ENCODE measurements at places on chromosomes 5 and 9.

DNA sequence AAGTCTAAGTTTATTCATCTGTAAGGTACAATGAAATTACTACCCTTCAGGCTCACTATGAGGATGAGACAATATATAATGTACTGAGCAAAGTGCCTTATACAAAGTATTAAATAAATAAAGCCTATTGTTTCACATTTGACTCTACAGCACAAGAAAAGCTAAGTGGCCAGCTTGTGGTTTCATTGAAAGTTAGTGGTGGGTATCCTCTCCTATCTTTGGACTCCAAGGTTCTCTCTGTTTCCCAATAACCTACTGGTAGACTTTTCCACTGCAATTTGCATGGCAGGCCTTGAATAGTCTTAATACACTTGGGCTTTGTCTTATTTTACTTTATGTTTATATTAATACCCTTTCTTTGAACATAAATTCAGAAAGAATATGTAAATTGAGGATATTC lies 262.7 kb downstream of the DEPDC1B start:
- DNase-seq = no peak

- no peak for DNase-seq
Measured at GRCh38 chr5:88830567-88830966, 52.4 kb downstream of the MEF2C start.

GRCh38 chr5:177325868-177326381 lies 14.2 kb upstream of the MXD3 start:
- no peak for DNase-seq

DNA sequence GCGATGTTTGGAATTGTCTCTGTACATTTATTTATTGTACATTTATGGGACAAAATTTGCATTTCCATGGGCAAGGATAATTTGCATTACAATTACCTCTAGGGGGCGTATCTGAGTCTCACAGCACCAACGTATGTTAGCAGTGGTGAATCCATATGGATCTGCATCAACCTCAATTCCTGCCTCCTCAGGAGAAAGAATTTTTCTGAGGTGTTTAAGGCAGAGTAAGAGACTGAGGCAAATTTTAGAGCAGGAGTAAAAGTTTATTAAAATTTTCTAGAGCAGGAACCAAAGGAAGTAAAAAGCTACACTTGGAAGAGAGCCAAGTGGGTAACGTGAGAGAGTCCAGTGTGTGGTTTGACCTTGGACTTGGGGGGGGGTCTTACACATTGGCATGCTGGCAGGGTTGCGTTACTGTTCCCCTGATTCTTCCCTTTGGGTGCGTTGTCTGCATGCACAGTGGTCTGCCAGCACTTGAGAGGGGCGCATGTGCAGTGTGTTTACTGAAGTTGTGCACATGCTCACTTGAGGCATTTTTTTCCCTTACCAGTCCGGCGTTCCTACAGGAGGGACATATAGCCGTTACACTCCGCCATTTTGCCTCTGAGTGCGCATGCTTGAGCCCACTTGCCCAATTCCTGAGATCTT lies 21.0 kb upstream of the RAB14 start:
- peak; percentile 16 for DNase-seq

Data from CD4-positive, alpha-beta T cell treated with Interleukin-1 beta for 1 hour (primary cell).